ENCODE measurements at places on chromosomes 5 and 9. TPM values are rescaled to one million over a fixed set of nuclear protein-coding genes. Genes with fewer than 3 reads are reported as not detected.

The LHX3 gene
- total RNA-seq = not detected

The FAF2 gene
- 41.0 TPM for total RNA-seq

The CEP78 gene
- 8.5 TPM for total RNA-seq

The HNRNPH1 gene
- 202 TPM for total RNA-seq

The TRPM6 gene
- total RNA-seq = not detected

The CDH6 gene
- total RNA-seq = 3.4 TPM

The DND1 gene
- total RNA-seq = 0.26 TPM

The ZNF454 gene
- total RNA-seq = 1.2 TPM

The CLIC3 gene
- total RNA-seq = 3.1 TPM

The NR6A1 gene
- 0.52 TPM for total RNA-seq

The SH3PXD2B gene
- 30.8 TPM for total RNA-seq

The B4GALT7 gene
- total RNA-seq = 27.5 TPM

The HRH2 gene
- not detected for total RNA-seq

The SPIN1 gene
- 85.2 TPM for total RNA-seq

The HTR4 gene
- not detected for total RNA-seq

The AJM1 gene
- 0.88 TPM for total RNA-seq

The SIMC1 gene
- total RNA-seq = 14.1 TPM

The SIT1 gene
- not detected for total RNA-seq

The SELENOP gene
- 335 TPM for total RNA-seq

The OR13C5 gene
- total RNA-seq = not detected

The GZMA gene
- total RNA-seq = not detected

The SH3GL2 gene
- total RNA-seq = not detected

The UCK1 gene
- 37.4 TPM for total RNA-seq

The TSSK1B gene
- total RNA-seq = 0.26 TPM

The PCDHB10 gene
- total RNA-seq = 0.13 TPM

The IL3 gene
- total RNA-seq = not detected

The DDX4 gene
- not detected for total RNA-seq

The ACOT12 gene
- not detected for total RNA-seq

The RMI1 gene
- 10.2 TPM for total RNA-seq

The NPR3 gene
- 2.7 TPM for total RNA-seq

The BHMT gene
- 0.52 TPM for total RNA-seq

The CATSPER3 gene
- total RNA-seq = not detected

The LCN1 gene
- not detected for total RNA-seq

The RASGRF2 gene
- total RNA-seq = 7.5 TPM

The FGD3 gene
- total RNA-seq = not detected

The BTNL8 gene
- not detected for total RNA-seq

The IFNA13 gene
- not detected for total RNA-seq

The SAXO1 gene
- total RNA-seq = not detected

Measured in epithelial cell of alveolus of lung (primary cell).